Nucleus accumbens (tissue), 56 donors: ENCODE measurements at places on chromosomes 1 and 21.

- no peak for DNase-seq
Measured at GRCh38 chr1:172746091-172746949, 87.4 kb downstream of the FASLG start.

DNA sequence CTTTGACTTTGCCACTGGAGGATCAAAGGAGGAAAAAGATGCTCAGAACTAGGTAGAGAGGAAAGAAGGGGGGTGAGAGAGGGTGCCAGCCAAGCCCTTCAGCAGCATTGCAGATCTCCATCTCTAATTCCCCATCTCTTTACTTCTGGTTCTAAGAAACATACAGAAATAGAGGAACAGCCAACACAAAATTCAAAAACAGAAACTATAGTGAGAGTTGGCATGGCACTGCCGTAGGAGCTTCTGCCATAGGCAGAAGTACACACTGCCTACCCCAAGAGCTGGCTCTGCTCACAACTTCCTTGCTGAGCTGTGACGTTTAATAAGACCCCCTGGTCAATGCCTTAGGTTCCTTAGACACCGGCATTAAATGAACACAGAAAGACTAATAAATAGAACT lies 26.6 kb upstream of the RPF1 start:
- no peak for DNase-seq

GRCh38 chr1:235783148-235783776 lies 83.4 kb downstream of the LYST start:
- no peak for DNase-seq

DNA sequence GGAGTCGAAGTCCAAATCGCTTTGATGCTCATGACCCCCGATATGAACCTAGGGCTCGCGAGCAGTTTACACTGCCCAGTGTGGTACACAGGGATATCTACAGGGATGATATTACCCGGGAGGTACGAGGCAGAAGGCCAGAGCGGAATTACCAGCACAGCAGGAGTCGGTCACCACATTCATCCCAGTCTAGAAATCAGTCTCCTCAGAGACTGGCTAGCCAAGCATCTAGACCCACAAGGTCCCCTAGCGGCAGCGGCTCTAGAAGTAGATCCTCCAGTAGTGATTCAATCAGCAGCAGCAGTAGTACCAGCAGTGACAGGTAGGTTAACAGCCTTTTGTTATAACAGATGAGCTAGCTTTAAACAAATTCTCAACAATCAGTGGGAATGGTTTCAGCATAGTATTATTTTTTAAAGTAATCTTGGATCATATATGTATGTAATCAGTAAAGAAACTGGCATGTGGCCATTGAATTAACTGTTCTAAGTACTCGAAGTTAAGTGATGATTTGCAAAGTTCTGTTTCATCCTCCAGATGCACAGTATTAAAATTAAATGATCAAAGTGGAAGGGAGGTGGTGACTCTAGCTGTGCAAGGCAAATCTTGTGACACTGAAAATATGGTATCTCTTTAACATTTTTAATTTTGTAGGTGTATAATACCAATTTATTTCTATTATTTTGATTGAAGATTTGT lies 29.0 kb downstream of the SPEN start:
- no peak for DNase-seq

DNA sequence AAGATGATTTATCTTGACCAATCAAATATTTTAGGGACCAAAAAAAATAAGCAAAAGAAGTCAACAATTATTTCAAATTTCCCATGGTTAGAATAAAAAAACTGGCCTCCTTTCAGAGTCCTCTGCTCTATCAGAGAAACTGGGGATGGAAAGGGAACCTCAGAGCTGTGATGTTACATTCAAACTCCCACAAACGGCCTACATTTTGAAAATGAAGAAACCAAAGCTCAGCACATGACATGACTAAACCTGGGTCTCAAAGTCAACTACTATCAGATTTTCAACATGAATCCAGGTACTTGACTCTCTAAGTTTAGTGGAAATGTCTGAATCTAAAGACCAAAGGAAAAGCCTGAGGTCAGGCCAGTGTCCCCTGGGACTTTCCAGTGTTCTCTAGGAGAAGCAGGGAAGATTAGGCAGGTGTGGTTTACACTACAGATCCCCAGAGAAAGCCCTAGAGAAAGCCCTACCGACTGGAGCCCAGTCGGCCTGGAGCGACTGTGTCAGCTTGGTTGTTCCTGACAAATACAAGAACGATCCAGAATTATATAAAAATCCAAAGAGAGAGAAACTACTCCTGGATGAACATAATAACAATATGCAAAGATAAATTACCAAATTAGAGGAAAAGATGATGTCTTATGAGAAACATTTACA lies 24.8 kb downstream of the JAK1 start:
- DNase-seq: no peak
